Naive thymus-derived CD8-positive, alpha-beta T cell (primary cell): ENCODE measurements at places on chromosomes 12 and 14. TPM values are rescaled to one million over a fixed set of nuclear protein-coding genes. Genes with fewer than 3 reads are reported as not detected.
A peak's percentile ranks its signal among the peaks of the same experiment; 100 is the strongest.

- DNase-seq = no peak
Measured at GRCh38 chr14:73723797-73724661, 9.8 kb upstream of the PNMA1 start.

GRCh38 chr14:104084251-104085002 is 1.1 kb upstream of the ASPG start:
- DNase-seq = no peak

DNA sequence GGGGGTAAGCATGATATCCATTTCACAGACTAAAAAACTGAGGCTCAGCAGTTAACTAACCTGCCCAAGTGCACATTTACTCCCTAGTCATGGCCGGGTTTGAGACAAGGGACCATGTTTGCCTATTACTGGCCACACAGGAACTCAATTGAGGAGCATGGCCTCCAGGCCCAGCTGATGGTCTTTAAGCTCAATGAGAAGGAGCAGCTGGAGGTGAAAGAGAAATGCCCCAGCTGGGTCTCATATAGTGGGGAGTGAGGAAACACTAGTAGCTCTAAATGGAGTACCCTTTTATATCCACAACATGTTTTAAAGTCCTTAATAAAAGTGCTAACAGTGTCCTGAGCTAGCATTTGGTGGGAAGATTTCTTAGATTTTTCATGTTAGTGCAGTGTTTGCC is 1.6 kb downstream of the TDP1 start:
- no peak for DNase-seq

DNA sequence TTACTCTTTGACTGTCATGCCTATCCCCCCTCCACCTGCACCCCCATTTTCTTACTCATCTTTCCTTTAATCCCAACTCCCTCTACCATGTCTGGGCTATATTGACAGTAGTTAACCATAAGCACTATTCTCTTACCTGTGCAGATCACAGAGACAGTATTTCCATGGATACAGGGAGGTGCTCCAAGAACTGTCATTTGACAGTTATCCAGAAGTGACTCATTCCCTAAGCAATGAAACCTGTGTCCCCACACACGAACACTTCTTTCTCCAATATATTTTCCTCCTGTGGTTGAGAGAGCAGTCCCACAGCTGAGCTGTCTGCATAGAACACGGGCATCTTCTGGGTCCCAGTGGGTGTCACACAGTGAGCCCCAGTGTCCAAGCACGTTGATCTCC is 68.8 kb downstream of the CD163L1 start:
- no peak for DNase-seq

GRCh38 chr14:64639340-64639821 is 64.8 kb upstream of the PLEKHG3 start:
- DNase-seq = no peak

DNA sequence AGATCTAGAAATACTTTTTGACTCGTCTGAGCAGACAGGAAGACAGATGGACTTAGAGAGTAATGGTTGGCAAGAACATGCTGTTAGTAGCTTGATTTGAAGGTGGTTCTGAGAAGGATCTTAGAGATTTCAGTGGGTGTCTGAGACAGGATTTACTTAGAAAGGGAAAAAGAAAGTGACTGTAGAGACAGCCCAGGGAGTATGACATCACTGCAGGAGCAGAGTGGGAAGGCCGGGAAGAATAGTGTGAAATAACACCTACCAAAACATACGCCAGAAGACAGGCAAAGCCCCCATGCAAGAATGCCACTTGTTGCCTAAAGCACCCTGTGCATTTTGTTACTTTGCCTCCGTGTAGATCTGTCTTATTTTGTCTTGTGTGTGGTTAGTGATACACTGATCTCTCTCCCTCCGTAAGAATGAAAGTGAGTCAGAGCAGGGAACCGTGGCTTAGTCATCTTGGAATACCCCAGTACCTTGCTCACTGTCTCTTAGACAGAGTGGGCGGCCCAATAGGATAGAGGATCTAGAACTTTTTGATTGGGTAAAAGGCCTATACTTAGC is 161.3 kb upstream of the IFNG-AS1 start:
- no peak for DNase-seq

DNA sequence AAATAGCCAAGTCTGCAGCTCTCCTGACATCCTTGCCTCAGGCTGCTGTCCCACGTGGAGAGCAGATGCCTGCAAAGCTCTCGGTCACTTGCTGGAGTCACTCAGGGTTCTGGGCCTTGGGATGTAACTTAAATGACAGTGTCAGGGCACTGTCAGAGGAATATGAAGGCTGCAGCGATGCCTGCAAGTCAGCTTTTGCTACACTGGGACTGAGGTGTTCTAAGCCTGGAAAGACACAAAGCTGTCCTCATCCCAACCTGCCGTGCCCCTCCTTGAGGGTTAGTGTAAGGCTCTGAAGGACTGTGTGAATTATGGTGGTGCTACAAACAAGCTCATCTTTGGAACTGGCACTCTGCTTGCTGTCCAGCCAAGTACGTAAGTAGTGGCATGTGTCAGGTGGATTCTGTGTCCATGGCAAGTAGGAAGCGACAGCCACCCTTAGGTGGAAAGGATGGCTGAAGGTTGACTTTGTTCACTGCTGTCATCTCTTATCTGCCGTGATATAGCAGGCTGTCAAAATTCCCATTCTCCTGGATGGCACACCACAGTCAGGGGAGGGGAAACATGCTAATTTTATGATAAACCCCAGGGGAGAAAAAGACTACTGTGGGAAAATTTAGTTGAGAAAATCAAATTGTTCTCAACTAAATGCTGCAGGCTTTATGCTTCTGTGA is 79.9 kb downstream of the DAD1 start:
- no peak for DNase-seq

DNA sequence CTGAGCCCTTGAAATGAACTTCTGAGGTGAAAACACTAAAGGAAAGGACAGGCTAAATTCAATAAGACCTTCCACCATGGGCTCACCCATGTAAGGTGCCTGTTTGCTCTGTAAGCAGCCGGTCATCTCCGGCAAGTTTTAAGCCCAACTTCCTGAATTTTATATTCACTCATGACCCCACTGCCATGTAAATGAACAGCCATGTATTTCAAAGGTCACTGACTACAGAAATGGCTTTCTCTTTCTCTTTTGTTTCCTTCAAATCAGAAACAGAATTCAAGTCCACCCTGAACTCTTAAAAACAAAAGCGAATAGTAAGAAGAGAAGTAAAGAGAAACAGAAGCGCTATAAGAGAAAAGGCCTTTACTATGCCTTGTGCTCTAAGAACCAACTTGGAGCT is 61.7 kb upstream of the OVCH1 start:
- DNase-seq = no peak

GRCh38 chr12:109020796-109021380 is at the start of gene SVOP:
Gene SVOP, minus strand, starts transcription at chr12:109021068. Its CDS starts 200 bp downstream, at chr12:109020868.
- DNase-seq = no peak

- no peak for DNase-seq
Measured at GRCh38 chr14:95062946-95063345, 94.4 kb downstream of the DICER1 start.

DNA sequence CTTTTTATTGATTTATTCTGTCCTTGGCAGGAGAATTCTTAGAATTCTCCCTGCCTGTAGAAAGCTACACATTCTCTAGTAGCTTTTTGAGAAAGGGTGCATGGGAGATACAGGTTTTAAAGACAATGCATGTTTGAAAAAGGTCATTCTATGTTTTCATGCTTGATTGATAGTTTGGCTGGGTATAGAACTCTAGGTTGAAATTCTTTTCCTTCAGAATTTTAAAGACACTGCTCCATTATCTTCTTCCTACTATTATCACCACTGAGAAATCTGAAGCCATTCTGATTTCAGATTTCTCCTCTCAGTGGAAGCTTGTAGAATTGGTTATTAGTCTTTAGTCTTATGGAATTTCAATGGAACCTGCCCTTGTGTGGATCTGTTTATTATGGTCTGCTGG is 14.0 kb downstream of the ATF7IP start:
- no peak for DNase-seq

DNA sequence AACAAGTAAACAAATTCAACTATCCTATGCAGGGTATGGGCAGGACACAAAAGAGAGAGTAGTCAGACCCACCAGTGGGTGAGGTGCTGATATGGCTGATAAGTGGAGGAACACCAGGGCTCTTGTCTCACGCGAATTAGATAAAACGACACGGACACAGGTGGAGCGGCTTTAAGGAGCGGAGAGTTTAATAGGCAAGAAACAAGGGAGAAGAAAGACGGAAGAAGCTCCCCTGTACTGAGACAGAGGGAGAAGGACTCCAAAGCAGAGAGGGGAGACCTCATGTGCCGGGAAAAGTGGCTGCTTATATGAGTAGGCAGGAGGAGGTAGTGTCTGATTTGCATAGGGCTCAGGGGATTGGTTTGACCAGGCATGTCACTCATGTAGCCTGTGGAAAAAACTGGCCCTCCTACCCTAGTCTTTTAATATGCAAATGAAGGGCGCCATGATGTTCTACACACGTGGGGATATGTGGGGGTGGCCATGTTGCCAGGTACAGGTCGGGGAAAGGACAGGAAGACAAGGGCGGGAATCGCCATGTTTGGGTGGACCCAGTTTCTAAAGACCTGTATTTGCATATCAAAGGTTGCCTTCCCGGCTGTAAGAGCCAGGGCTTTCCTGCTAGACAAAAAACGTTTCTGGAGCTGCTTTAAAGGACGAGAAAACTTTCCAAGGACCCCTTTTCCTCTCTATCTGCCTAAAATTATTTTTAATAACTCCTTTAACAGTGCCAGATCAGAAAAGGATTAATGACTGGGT is 28.8 kb downstream of the RPGRIP1 start:
- DNase-seq = peak; percentile 68

GRCh38 chr12:11669348-11669747 is 19.9 kb downstream of the ETV6 start:
- DNase-seq = no peak

GRCh38 chr12:94206886-94207285 is 58.5 kb downstream of the PLXNC1 start:
- no peak for DNase-seq

DNA sequence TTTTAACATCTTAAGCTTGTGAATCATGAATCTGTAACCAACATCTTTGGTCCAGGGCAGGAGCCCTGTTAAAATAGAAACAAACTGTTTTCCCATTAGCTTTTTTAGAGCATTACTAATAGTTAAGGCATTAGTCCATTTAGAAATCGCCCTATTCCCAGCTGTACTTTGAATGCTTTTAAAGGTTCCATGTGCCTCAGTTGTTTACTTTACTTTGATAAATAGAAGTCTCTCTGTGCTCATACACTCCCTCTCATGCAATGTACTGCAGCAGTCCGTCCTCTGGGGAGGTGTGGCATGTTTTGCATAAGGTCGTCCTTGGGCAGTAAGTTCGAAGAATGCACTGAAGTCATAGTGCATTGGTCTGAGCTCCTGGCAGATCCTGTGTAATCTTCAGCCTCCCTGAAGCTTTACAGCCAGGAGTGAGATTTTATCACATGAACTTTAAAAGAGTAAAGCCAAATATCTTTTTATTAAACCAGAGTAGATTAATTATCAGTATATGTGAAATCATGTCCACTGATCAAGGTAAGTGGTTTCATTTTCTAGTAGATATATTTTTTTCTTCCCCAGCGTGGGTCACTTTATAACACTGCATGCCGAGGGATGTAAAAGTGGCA is 134.7 kb downstream of the FGD4 start:
- no peak for DNase-seq

- no peak for DNase-seq
Measured at GRCh38 chr14:101449114-101449513, 112.2 kb upstream of the DIO3 start.

DNA sequence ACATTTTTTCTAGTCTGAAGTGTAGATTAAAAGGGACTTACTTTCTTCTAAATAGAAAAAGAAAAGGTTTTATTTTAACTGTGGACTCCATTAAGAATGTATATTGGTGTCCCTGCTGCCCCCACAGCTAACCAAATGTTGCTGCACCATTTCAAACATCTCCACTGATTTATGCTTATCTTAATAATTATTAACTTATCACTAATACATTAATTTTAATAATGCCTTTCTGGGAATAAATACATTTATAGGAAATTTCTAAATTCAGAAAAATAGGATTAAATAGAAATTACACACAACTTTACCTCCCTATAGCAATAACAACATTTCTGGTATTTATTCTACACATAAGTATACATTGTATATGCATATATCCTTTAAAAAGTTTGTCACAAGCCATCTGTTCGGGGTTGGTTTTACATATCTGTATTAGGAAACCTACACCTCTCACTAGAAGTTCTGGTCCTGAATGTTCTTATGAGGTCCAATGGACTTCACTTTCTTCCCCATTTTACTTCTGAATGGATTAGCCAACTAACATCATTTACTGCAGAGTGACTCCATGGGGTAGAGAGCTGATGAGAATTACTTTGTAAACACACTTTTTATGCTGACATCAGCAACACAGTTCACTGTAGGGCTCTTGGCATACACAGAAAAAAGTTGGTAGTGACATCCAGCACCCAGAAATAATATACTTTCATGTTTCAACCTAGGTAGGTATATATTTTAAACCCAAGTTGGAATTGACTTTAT is 9.4 kb upstream of the SELPLG start:
- no peak for DNase-seq

DNA sequence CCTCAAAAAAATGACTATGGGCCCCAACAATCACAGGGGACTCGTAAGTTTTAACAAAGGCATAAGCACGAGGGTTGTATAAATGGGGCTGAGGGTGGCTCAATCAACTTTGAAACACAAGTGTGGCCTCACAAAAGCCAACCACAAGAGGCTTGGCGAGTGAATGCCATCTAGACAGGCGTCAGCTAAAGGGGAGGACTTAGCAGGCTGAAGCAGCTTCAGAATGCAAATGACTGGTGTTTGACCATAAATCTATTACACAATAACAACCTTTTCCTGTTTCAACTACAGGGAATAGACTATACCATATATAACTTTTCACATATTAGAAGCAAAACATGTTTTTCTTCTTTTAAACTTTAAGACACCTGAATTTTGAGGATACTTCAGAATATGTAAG is 777.9 kb downstream of the FSCB start:
- DNase-seq = no peak

- DNase-seq = no peak
Measured at GRCh38 chr12:117404940-117405339, 43.5 kb upstream of the NOS1 start.

DNA sequence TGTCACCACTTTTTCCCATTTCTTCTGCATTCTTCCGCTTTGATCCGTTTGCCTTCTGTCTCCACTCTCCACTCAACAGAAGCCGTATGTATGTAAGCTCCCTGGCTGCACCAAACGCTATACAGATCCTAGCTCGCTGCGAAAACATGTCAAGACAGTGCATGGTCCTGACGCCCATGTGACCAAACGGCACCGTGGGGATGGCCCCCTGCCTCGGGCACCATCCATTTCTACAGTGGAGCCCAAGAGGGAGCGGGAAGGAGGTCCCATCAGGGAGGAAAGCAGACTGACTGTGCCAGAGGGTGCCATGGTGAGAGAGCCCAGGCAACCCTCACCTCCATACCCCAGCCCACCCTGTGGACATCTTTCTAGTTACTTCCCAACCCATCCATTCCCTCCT is 8.3 kb downstream of the GLI1 start:
- DNase-seq = no peak

TEAD4 gene
- not detected for total RNA-seq

PTGES3 gene
- 179 TPM for total RNA-seq

ADGRD1 gene
- total RNA-seq = 0.36 TPM

CCDC196 gene
- not detected for total RNA-seq

LBHD2 gene
- not detected for total RNA-seq

TMEM260 gene
- 31.0 TPM for total RNA-seq
